AG10803 (cell line): ENCODE measurements at places on chromosomes 13 and 19.

DNA sequence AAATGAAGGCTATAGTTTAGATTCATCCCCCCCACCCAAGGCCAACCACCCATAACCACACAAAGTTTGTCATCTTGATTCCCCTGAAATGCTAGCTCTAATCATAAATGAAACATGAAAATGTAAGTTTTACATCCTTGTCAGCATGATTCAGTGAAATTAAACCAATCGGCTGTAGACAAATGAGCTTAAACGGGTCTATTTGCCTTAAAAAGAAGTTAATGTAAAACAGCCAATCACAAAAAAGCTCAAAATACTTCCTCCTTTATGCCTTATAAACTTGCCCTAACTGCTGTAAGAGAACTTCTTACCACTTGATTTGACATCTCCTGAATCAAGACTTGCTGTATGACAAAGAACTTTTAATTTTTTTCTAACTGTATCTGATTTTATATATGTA lies 34.5 kb upstream of the MRI1 start:
- DNase-seq, result peak; percentile 30

DNA sequence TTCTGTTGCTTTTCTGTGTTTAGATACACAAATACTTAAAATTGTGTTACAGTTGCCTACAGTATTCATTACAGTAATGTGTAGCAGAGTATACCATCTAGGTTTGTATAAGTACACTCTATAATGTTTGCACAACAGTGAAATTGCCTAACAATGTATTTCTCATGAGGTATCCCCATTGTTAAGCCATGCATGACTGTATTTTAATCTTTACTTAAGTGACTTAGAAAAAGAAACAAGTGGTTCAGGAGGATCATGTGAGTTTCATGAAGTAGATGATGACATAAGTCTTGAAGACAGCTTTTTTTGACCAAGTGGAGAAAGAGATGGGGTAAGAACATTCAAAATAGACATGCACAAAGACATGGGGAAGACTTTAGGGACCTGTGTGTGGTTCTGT lies 8.4 kb upstream of the KCTD4 start:
- DNase-seq, result peak; percentile 34

DNA sequence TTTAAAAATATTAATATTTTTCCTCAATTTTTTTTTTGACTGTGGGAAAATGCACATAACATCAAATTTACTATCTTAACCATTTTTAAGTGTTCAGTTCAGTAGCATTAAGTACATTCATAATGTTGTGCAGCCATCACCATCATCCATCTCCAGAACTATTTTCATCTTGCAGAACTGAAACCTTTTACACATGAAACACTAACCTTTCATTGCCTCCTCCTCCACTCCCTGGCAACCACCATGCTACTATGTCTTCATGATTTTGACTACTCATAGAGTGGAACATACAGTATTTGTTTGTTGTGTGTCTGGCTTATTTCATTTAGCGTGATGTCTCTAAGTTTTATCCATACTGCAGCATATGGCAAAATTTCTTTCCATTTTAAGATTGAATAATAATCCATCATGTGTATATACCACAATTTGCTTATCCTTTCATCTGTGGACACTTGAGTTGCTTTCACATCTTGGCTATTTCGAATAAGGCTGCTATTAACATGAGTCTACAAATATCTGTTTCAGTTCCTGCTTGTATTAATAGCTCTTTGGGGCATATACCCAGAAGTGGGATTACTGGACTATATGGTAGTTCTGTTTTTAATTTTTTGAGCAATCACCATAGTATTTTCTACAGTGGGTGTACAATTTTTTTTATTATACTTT lies 376.4 kb downstream of the MTUS2 start:
- no peak for DNase-seq

DNA sequence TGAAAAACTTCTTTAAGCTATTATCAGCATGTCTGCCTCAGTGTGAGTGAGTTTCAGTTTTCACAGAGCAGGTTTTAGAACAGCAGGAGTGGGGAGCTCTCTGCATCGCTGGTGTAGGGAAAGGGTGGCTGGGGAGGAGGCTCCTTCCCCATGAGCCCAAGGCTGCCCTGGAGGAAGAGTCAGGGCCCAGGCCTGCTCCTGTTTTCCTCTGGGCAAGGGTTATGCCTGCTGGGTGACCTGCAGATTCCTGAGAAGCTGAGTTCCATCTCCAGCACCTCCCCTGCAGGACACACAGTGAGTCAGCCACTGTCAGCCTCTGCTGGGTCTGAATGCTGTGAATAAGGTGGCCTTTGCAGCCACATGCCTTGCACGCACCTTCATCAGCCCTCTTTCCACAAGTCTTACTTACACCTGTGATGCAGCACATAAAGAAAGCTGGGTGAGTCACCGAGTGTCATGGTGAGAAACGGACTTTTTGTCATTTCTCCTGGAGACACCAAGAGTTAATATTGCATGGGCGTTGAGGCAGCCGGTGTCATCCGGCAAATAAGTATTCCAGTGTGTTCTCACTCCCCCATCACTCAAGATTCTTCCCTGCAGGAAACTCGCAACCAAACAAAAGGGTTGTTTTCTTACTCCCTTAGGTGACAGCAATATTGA lies 186.4 kb upstream of the KL start:
- peak; percentile 29 for DNase-seq

DNA sequence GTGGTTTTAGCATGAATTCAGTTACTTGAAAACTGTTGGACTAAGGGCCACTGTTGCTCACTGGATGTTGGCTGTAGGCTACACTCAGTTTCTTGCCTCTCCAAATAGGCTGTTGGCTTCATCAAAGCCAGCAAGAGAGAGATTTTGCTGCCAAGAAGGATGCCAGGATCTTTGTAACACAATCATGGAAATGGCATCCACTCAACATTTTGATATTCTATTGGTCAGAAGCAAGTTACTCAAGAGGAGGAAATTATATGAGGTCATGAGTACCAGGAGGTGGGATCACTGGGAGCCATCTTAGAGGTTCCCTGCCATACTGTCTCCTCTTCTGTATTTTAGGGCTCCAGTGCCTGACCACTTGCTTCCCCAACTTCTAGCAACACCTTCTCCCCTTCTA lies 30.6 kb downstream of the SYDE1 start:
- DNase-seq, result peak; percentile 37

GRCh38 chr13:42246541-42246940 lies 25.4 kb upstream of the AKAP11 start:
- no peak for DNase-seq

GRCh38 chr13:30370916-30371521 lies 51.3 kb upstream of the UBE2L5 start:
- DNase-seq, result no peak

DNA sequence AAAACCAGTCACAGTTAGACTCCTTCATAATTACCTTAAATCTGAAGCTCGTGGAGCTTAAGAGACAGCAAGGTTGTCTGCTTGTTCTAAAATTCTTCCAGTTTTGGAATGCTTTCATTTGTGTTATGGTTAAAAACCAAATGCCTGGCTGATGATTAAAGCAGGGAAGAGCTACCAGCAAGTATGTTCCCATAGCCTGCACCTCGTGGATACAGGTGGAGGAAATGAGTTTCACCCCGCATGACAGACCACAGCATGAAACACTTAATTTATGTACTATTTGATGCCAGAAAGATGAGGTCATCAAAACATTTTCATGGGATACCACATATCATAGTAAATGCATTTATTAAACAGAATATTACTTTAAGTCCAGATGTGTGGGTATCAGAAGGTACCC lies 416 bp upstream of the DOCK9 start:
- DNase-seq, result peak; percentile 91

DNA sequence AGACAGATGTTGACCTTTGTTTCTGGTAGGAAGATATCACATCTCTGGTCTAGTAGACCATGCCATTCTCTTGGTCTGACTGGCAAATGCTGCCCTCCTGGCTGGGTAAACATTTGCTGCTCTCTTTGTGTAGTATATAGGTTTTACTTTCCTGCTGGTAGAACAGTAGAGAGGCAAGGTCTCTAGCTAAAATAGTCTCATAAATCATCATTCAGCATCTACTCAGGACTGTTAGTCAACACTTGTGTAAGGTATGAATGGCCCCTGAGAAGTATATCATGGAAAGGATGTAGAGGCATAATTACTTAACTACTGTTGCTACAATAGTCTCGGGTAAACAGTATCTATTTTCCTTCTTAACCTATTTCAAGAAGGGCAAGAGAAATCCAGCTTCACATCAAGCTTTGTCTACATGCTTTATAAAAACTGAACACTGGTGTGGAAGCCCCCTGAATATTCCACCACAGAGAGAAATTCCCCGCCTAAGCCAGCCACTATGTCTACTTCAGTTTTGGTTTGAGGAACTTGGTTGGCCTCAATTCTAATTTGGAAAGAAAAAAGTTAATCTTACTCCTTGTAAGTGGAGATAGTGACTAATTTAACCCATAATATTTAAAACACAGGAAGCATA lies 18.4 kb upstream of the MYCBP2 start:
- DNase-seq, result no peak

DNA sequence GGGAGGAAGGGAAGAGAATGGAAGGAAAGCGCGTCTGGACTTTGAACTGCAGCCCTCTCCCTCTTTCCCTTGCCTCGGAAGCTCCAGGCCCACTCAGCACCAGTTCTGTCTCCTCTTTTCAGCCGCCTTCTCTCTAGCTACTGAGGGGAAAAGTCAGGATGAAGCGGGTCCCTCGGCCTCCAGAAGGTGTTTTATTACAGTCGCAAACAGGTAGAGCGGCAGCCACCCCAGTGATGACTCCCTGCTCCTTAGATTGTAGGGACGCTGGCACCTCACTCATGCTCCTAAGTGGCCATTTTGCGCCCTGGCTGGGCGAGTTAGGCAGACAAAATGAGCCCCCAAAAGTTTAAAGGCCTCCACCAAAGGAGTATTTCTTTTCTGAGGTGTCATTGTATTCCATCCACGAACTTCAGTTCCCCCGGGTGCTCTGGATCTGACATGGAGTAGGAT lies 954 bp upstream of the STK24 start:
- no peak for DNase-seq

GRCh38 chr19:28217022-28217421 lies 995.9 kb downstream of the UQCRFS1 start:
- no peak for DNase-seq

DNA sequence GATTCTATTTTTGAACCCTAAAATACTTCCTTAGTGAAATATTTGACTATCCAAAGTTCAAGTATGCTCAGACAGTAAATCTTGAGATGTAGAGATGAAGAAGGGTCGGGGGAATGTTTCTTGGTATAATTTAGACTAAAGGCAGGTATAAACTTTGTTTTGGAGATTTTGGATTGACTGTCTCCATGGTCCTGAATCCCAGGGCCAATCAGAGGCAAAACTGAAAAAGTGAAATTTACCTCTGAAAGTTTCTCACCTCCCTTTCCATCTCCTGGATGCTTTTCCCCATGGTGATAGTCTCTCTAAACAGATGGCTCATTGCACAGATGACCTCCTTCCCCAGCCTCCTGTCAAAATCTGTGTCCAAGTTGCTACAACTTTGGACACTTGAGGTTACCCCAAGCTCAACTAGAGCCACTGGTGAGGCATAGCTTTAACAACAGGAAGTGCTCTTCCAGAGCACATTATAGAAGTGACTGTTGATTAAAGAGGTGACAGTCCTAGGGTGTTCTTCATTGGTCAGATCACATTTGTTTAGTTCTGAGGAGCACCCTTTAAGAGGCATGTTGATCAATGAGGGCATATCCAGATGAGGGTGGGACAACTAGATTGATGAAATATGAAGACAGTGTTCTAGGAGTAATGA lies 128.4 kb downstream of the AKAP11 start:
- no peak for DNase-seq

DNA sequence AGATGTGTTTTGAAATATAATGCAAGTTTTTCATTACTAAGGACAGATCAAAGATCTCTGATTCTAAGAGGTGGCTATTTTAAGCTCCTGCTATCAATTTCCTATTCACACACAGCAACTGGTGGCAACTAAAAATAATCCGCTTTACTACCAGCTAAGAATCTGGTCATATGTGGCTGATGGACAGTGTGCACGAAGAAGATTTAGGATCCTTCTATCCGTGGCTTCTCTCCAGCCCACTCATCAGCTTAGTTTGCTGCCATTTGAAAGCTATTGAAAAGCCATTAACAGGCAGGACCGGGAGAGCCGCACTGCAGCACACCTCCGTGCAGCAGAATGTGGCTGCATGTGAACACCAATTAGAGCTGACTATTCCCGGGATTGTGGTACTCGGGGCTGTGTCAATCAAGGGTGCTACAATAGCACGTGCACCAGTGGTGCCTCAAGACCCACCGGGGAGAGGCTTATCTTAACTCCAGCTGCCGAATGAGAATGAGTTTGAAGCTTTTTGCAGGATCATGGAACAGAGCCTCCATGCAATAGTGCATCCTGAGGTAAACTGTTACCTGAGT lies at the start of gene MYO16:
Gene MYO16 (plus strand): TSS at position 431 of the 572 bp plus-strand sequence. CDS start 234 bp downstream, outside the sequence.
- DNase-seq, result no peak

- DNase-seq, result peak; percentile 23
These were observed 49.0 kb downstream of the DNAJC15 start for GRCh38 chr13:43072394-43072793.

DNA sequence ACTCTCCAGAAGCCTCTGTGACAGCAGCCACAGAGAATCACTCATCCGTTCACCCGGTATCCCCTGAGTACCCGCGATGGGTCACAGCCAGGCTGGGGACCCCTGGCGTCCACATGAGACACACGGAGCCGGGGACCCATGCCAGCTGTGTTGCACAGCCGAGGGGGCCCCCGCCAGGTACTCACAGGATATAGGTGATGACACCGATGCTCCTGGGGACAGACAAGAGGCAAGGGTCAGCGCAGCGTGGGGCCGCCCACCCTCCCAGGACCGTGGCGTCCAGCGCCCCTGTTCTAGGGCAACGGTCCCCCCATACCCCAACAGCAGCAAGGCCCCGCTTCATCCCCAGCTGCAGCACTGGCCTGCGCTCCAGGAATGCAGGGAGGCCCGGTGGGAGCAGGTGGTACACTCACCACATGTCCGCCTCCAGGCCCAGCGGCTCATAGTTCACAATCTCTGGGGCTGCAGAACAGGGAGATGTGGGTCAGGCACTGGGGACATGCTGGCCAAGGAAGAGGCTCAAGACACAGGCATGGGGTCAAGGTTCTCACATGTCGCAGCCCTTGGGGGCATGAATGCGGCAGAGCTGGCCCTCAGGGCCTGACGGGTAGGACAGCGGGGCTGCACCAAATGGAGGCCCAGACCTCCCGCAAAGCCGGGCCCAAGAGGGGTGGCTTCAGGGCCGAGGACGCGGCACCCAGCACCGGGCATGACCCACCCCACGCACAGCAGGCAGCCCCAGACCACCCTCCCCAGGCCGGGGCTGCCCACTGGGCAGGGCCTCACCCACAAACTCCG lies 7.2 kb downstream of the DAPK3 start:
- DNase-seq, result no peak

- DNase-seq, result peak; percentile 8
These were observed 296.7 kb upstream of the DACH1 start for GRCh38 chr13:72163678-72164077.
